Stimulated activated CD8-positive, alpha-beta memory T cell treated with anti-CD3 and anti-CD28 coated beads, Interleukin-2, amount 100 ng/mL, for 1 hour (primary cell): ENCODE measurements at places on chromosomes 16 and 17.

- no peak for DNase-seq
These were observed 284.6 kb upstream of the CDH5 start for GRCh38 chr16:66081775-66082366.

- no peak for DNase-seq
These were observed 2.6 kb downstream of the EARS2 start for GRCh38 chr16:23554536-23554935.

- DNase-seq: no peak
These were observed 70.1 kb downstream of the ABCC1 start for GRCh38 chr16:16019488-16019887.

DNA sequence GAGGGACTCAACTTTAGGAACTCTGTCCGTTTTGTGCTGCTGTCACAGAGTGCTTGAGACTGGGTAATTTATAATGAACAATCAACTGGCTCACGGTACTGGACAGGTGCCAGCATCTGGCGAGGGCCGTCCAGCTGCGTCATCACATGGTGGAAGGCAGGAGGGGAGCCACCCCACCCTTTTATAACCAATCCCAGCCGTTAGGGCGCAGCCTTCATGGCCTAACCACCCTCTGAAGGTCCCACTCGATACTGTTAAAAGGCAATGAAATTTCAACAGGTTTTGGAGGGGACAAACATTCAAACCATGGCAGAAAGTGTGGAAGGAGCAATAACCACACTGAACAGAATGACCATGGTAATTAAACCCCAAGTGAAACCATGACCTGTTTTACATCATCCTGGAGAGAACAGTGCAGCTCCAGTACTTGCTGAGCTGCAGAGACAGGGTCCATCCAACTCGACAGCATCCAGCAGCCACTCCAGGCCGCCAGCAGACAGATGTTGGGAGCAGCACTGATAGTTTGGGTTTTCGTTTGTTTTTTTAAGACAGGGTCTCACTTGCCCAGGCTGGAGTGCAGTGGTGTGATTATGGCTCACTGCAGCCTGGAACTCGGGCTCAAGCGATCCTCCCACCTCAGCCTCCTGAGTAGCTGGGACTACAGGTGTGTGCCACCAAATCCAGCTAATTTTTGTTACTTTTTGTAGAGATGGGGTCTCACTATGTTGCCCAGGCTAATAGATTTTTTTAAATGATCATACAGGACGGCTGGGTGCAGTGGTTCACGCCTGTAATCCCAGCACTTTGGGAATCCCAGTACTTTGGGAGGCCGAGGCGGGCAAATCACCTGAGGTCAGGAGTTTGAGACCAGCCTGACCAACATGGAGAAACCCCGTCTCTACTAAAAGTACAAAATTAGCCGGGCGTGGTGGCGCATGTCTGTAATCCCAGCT is 11.0 kb downstream of the CHMP6 start:
- DNase-seq: no peak

DNA sequence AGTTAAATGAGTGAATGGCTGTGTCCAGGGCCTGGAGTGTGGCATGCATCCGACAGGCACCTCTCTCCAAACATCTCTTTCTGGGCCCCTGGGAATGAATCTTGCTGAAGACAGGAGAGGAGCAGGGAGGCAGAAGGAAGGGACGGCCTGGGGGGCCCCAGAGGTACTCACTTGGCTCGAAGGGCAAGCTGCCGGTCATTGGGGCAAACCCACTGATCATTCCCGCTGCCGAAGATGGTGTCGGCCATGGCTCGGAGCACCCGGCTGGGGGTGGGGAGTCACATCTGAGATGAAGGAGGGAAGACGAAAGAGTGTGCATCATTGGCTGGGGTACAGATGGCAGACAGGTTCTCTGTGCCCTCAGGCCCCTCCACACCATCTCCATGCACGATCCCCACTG is 25.3 kb downstream of the RPH3AL start:
- no peak for DNase-seq

- no peak for DNase-seq
These were observed 9.7 kb upstream of the ARHGAP17 start for GRCh38 chr16:25024900-25025299.

- no peak for DNase-seq
These were observed 138.1 kb downstream of the SHISA9 start for GRCh38 chr16:13039526-13039925.

GRCh38 chr17:76672270-76672851 is 28.8 kb upstream of the ST6GALNAC1 start:
- DNase-seq: no peak

DNA sequence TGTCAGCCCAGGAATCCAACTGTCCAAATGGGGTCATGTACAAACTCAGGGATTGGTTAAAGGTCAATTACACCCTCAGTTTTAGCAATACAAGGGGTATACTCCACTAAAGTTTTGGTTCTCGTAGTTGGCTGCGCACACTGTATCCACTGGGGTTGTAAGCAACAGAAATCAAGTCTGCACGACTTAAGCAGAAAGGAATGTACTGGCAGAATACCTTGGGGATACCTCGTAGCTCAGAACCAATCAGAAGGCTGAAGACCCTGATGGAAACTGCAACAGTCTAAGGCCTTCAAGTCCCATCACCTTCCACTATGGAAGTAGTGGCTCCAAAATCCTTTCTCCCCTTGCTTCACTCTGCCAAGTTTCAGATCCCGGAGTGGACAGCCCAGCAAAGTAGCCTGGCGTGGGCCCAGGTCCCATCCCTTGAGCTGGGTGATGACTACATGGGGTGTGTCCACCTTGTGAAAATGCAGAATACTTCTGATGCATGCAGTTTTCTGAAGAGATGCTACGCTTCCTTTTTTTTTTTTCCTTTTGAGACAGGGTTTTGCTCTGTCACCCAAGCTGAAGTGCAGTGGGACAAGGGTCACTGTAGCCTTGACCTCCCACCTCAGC is 21.1 kb upstream of the RPH3AL start:
- DNase-seq: no peak

- no peak for DNase-seq
These were observed 645 bp upstream of the ELMO3 start for GRCh38 chr16:67198238-67198734.

DNA sequence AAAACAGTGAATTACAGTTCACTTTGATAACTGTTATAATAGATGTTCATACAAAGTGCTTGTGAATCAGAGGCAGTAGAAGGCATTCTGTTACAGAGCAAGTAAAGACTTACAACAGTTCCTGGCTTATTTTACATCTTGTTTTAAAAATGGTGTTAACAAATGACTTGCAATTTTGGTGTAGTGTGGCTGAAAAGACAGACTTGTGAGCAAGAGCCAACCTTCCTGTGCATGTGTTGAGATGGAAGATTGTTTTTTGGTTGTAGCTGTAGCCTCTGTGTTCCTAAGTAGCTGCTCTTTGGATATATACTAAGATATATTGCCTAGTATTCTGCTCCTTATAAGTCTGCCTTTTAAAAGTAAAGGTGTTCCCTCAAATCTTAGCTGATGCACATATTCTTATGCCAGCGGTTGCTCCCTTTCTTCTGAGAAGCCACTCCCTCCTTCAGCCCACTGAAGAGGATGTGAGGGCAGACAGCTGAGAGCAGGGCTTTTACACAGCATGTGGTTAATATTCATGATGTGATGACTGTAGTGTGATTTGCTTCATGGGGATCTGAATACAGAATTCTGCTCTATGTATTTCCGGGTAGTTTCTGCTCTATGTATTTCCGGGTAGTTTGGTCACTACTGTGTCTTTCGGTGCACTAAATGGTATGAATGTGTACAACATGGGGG is 182.3 kb downstream of the PHKB start:
- no peak for DNase-seq

GRCh38 chr17:81401723-81402529 is 6.7 kb downstream of the BAHCC1 start:
- DNase-seq: no peak

DNA sequence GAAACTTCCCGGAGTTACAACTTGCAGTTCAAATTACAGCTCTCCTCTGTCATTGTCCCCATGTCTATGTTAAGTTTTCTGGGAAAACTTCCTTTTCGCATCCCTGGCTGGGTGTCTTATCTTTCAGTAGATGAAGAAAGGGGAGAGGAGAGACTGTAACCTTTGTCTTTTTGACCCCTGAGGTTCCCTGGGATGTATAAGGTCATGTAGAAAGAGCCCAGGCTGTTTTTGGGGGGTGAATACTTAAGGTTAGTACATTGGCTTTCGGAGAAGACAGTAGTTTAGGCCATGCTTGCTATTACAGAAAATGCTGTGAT is 31.1 kb downstream of the HS3ST3B1 start:
- no peak for DNase-seq

- no peak for DNase-seq
These were observed 5.1 kb upstream of the EVPL start for GRCh38 chr17:76032073-76032779.

DNA sequence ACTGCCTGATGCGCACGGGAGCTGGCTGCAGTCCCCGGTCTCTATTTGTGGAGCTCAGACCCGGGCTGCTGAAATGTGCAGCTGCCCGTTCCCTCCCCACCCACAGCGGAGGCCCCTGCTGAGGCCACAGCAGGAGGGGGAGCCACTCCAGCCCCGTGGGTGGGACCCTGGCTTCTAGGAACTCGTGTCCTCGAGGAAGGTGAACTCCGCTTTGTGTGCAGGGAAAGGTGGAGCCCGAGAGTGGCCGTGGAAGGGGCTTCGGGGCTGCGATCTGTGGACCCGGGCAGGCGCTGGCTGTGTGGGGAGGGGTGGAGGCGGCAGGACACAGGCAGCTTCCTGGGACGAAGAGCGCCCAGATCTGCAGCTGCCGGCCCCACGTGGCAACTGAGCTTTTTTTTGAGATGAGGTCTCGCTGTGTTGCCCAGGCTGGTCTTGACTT is 2.9 kb downstream of the CCDC154 start:
- no peak for DNase-seq

DNA sequence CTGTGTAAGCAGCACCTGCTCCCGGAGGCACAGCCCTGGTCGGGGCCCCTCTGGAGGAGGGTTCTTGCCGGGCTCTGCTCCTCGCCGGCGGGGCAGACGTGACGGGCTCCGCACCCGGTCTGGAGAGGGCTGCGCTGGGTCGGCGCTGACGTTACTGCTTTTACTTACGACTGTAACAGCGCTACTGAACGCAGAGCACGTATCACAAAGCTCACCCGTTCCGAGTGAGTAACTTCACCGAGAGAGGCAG is 1.3 kb upstream of the RAB40C start:
- peak; percentile 20 for DNase-seq

- DNase-seq: no peak
These were observed 149.3 kb upstream of the GSE1 start for GRCh38 chr16:85463672-85464382.

GRCh38 chr16:61581417-61582046 is 454.7 kb downstream of the CDH8 start:
- no peak for DNase-seq

DNA sequence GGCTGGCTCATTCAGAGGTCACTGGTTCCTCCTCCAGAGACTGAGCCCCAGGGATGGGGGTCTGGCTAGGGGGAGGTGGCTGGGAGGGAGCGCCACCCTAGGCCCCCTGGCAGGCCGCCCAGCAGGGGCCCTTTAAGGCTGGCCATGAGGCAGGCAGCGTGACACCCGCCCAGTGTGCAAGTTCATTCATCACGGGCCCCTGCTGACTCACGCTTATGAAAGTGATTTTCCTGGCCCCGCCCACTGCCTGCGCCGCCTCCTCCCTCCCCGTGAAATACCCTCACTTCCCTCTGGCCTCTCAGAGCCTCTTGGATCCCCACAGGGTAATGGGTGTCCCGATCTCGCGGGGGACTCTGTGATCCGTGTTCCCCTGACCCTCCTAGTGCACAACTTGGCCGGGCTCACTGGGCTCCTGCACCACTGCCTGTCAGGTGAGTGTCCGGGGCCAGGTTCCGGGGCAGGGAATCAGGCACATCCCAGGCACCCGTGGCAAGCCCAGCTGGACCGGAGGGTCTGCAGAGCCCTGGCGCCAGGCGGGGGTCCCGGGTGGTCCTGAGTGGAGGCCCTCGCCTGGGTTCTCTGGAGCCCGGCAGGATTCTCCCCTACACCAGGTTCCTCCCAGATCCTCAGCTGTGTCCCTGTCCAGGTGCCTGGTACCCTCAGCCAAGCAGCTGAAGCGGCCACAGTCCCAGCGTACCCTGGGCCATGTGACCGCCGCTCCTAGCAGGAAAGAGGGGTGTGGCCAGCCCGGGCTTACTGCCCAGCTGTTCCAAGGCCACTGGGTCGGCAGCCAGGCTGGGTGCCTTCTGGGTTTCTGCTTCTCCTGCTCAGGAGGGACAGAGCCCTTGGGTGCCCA is at the start of gene OSGIN1:
OSGIN1 (plus strand) TSS at position 301 of the 856 bp plus-strand sequence. CDS start 4,432 bp downstream, outside the sequence.
- DNase-seq: peak; percentile 29

DNA sequence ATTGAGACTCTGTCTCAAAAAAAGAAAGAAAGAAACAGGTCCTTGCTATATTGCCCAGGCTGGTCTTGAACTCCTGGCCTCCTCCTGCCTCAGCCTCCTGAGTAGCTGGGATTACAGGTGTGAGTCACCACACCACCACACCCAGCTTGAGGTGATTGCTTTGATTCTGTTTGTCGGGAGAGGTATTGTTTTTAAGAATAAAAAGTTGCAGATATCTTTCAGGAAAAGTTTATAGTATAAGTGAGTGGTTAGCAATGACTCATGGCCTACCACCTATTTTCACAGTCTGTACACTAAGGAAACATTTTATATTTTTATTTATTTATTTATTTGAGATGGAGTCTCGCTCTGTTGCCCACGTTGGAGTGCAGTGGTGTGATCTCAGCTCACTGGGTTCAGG is 45.0 kb downstream of the RHOT1 start:
- DNase-seq: no peak

GRCh38 chr17:16269658-16270057 is 52.6 kb downstream of the PIGL start:
- no peak for DNase-seq

GRCh38 chr17:50608700-50609379 is 25.8 kb upstream of the ABCC3 start:
- DNase-seq: no peak

DNA sequence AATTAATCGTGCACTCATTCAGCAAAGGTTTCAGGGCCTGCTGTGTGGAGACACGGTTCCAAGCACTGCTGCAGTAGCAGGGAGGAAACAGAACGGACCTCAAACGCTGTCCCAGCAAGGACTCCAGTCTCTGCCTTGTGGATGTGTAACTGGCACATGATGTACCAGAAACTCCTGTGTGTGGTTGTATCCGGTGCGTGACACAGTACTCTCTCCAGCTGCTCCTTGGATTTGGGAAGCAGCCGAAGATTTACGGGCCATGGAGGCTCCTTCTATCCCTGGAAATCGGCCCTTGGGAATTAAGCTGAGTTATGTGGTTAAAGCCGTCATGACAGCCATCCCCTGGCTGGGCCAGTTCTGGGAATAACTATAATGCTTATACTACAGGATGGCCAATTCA is 8.5 kb upstream of the ANKRD11 start:
- DNase-seq: no peak

- no peak for DNase-seq
These were observed 478.6 kb downstream of the SLC39A11 start for GRCh38 chr17:72613806-72614292.

- DNase-seq: no peak
These were observed 215.6 kb upstream of the CDH5 start for GRCh38 chr16:66150698-66151482.
